ENCODE measurements at places on chromosomes 1 and 21.

GRCh38 chr21:32592929-32593502 is 7.7 kb upstream of the TCP10L start:
- no peak for DNase-seq

GRCh38 chr1:41412748-41413147 is 51.5 kb downstream of the FOXO6 start:
- DNase-seq = no peak

GRCh38 chr1:118918230-118918939 is 69.8 kb downstream of the TBX15 start:
- no peak for DNase-seq

- DNase-seq = no peak
Measured at GRCh38 chr1:10980841-10981727, 31.4 kb upstream of the TARDBP start.

DNA sequence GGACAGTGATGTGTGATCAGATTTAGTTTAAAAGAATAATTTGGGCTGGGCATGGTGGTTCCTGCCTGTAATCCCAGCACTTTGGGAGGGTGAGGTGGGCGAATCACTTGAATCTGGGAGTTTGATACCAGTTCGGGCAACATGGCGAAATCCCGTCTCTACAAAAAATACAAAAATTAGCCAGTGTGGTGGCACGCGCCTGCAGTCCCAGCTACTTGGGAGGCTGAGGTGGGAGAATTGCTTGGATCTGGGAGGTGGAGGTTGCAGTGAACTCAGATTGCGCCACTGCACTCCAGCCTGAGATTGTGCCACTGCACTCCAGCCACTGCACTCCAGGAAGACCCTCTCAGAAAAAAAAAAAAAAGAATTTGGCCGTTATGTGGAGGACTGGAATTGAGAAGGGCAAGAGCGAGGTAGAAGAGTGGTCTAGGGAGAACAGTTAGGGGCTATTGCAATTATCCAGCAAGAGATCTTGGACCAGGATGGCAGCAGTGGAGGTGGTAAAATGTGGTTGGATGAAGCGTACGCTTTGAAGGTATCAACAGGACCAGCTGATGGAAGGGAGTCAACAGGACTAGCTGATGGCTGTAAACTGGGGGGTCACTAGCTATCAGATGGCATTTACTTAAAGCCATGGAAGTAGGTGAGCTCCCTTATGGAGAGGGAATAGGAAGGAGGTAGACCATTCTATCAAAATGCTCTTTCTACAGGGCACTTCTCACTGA is 9.6 kb downstream of the BTBD19 start:
- no peak for DNase-seq

DNA sequence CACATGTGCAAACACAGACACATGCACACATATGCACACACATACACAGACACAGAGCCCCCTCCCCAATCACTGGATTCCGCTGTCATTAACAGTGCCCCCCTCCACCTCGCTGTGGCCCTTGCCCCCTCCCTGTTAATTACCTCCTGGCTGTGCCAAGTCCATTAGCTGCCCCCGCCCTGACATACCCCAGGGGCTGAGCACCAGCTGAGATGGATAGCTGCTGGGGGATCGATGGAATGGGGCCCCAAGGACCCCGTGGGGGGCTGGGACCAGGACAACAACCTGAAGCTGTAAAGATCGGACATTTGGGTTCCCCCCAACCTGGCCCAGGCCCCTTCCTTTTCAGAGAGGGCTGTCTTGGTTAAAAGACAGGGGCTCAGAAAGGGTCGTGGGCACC is 9.6 kb upstream of the PEAR1 start:
- DNase-seq = no peak

- DNase-seq = no peak
Measured at GRCh38 chr1:34470401-34470800, 284.4 kb upstream of the GJB5 start.

- DNase-seq = peak; percentile 52
Measured at GRCh38 chr1:39653546-39654031, 14.1 kb upstream of the HEYL start.

GRCh38 chr1:109398343-109399225 is 866 bp upstream of the SORT1 start:
- no peak for DNase-seq

GRCh38 chr1:44270686-44271628 is 57.7 kb downstream of the DMAP1 start:
- no peak for DNase-seq

DNA sequence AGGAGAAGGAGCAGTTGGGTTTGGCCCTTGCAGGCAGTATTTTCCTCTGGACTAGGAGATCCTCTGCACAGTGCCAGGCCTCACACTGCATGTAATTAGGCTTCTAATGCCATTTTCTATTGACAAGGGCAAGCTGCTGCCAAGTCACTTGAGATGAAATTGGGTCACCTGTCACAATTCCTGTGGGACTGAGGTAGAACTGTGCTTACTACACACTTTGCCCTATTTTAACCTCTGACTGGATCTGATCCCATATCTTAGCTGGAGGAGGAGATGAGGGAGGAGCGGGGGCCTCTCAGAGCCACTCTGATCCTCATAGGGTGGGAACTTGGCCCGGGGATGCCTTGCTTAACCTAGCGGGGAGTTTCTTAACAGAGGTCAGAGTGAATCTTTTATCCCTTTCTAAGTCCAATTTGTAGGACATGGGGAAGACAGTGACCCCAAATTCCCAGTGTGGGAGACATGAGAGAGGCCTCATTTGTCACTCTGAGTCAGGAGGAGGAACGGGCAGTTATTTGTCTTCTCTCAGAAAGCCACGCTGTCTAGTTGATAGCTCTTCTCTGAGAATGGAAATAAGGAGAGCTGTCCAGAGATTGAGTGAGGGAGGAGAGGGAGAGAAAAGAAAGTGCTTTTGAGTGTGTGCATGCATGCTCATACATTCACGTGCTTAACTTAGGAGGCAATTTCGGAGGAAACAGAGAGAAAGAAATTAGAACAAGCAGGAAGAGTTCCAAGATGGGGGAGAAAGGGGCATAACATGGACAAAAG is 121.3 kb downstream of the CACNA1E start:
- DNase-seq = no peak

DNA sequence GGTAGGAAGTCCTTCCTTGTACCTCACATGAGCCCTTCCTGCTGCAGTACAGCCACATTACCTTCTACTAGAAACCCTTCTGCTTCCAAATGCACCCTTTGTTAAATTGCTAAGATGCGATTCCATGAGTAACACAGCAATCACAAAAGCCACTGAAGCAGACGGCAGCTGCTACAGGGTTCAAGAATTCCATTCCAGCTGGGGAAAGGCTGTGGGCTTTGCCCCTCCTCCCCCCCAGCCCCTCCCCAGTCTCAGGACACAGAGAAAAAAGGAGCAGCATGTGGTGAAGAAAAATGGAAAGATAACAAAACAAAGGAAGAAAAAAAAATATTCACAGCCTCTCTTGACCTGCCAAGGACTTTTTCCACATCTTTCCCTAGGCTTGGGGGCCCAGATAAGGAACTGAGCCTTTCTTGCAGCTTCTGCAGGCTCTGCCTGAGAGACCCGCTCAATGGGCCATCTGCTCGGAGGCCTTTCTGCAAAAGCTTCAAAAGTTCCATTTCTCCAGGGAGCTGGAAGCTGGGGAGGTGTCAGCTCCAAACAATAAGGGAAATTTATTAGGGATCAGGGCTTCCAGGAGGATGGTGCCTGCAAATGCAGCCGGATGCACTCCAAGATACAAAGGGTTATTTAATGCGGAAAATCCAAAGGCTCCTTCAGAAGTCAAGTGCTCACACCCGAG is 72.1 kb downstream of the SYT2 start:
- no peak for DNase-seq

GRCh38 chr1:116820369-116820768 is 66.1 kb downstream of the CD2 start:
- no peak for DNase-seq

GRCh38 chr1:108636876-108637275 is 24.0 kb downstream of the HENMT1 start:
- DNase-seq = no peak

All from activated CD4-positive, alpha-beta T cell treated with anti-CD3 and anti-CD28 coated beads, Interleukin-2, amount 50 U/mL, for 24 hours (primary cell).